ENCODE measurements at places on chromosomes 5 and 9. TPM values are rescaled to one million over a fixed set of nuclear protein-coding genes. Genes with fewer than 3 reads are reported as not detected.

DNA sequence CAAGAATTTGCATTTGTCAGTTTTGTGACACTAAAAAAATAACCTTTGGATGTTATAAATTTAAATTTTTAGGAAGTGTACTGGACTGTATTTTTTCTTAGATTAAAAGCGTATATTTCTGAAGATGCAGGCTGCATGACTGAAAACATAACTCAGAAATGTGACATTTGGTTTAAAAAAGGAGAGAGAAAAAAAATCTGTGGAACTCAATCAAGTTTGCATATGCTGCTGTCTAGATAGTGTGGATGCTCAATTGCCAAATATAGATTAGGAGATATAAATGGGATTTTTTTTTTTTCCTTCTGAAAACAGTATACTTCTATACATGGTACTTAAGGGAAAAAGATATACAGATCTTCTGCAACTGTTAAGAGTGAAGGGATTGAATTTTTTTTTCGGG is 402.3 kb downstream of the TAF11L14 start:
- DNase-seq, result no peak

DNA sequence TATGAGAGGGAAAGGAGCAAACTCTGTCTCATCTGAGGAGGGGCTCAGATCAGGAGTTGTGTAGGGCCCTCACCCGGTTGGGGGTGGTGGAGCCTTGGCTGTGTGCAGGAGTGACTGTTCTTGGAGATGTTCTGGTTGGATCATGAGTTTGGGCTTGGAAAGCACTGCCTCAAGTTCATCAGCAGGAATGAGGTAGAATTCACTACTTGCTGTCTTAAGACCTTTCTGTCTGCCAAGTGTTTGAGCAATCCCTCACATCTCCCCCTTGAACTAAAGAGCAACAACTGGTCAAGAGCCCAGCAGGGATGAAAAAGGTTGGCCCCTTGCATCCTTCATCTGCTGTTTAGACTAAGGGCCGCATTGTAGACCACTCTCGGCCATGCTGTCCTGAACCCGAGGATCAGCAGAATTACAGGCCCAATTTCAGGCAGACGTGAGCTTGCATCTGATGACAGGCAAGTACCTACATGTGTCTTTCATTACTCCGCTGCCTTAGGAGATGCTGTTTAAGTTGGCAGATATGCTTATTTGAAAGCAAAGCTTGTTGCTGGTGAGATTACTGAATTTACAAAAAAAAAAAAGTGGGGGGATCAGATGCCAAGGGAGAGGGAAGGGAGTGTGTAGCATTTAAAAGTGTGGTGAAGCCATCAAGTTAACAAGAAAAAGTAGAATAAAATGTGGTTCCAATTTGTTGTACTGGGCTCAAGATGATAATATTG is 36.4 kb downstream of the PIK3R1 start:
- no peak for DNase-seq

- no peak for DNase-seq
Measured at GRCh38 chr9:120767451-120767850, 25.8 kb downstream of the FBXW2 start.

DNA sequence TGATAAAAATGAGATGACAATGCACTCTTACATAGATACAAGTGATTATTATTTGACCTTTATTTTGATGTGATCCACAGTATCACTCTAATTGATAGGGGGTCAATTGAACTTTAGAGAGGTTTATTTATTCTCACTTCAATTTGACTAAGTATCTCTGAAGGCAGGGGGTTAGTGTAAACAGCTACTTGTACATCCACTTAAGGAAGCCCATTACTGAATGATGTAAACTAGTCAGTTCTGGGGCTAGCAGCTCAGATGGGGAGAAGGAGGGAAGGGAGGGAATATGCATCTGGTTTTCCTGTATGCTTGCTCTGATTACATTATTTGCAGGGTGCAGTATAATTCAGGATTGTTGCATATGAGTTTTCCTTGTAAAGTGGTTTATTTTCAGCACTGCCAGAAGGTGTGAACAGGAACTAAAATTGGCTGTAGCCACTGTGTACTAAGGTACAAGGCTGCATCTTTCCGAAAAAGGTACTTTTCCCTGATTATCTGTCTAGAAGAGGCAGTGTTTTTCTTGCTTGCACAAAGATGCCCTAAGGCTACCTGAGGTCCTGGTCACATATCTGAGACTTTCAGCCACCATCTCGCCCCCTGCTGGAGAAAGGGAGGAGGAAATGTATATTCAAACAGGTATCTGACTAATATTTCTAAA is 51.2 kb downstream of the MRPS27 start:
- DNase-seq, result peak; percentile 44

DNA sequence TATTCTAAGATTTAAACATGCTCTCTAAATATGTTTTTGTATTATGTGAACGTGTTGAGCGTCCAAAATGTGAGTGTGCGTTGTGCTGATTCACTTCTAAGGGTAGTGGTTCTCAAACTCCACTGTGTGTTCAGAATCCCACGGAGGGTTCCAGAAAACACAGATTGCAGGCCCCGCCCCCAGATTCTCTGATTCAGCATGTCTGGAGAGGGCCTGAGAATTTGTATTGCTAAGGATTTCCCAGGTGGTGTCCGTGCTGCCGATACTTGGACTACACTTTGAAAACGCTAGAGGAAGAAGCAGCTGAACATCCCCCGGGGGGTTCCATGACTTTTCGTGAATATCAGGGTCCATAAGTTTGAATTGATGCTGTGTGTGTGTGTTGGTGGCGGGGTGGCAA is 1043.2 kb upstream of the WWC1 start:
- DNase-seq, result no peak

GRCh38 chr5:132253452-132254320 is 3.8 kb upstream of the PDLIM4 start:
- no peak for DNase-seq

DNA sequence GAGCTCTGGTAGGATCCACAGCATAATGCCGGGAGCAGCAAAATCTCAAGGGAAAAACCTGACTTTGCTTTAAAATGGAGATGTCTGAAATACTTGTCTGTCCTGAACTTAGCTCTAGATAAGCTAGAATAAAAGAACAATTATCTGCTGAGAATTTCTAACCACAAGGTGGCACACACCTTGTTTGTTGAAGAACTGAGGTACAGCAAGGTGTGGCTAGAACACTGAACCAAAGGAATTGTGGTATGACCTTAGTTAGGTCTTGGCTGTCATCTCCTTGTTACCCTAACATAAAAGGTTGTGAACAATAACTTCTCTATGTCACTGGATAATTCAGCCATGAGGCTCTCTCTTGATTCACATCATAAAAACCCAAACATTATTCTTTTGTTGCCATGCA is 72.3 kb upstream of the ANXA1 start:
- peak; percentile 72 for DNase-seq

DNA sequence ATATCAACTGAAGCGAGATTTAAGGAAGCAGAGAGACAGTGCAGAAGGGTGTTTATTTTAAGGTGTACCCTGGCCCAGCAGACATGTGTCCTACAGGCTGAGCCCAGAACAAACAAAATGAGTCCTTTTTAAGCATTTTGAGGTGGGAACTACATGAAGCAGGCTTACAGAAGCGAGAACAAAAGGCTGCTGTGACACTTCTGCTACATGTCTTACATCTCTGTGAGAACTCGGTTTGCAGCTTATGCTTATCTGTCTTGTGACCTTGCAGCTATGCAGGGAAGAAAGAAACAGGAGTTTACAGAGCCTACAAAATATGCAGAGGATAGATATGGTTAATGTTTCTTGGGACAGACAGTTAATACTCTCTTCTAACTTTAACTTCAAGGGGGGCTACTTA is 295.9 kb downstream of the CEMIP2 start:
- no peak for DNase-seq

DNA sequence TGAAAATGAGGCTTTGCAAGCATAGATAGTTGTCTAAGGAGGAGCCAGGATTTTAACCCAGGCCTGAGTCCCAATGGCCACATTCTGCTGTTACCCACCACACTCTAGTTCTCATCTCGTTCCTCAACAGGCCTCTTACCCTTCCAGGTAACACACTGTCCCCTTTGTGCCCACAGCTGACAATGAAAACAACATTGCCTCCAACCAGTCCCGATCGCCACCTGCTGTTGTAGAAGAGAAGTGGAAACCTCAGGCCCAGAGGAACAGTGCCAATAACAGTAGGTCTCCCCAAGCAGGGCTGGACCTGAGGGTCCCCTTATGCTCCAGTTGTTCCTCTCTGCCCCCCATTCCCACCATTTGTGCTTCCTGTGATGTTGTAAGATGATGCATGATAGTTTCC is 30.4 kb downstream of the AMBP start:
- peak; percentile 16 for DNase-seq

DNA sequence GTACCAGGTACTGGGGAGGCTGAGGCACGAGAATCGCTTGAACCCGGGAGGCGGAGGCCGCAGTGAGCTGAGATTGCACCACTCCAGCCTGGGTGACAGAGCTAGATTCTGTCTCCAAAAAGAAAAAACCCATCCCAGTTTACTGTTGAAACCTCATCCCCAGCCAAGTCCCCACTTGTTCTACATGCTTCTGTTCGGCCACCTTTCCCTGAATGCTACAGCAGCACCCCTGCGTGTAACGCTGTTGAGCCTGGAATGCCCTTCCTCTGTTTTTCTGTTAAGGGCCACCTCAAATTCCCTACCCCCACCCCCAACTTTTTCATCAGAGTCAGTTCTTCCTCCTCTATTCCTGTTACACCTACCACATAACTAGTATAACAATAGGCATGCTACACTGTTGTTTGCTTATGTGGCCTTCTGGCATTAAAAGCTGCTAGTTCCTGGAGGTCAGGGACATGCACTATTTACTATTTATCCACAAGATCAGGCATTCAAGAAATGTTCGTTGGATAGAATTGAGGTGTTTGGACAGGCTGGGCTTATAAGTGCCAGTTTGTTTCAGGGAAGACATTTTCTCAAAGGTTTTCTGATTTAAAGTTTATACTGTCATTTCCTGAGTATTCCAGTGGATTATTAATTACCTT is 47.1 kb upstream of the C5orf47 start:
- DNase-seq, result no peak

- DNase-seq, result no peak
Measured at GRCh38 chr9:123369296-123369695, 13.3 kb downstream of the CRB2 start.

- no peak for DNase-seq
Measured at GRCh38 chr9:130599625-130600024, 20.2 kb downstream of the FUBP3 start.

DNA sequence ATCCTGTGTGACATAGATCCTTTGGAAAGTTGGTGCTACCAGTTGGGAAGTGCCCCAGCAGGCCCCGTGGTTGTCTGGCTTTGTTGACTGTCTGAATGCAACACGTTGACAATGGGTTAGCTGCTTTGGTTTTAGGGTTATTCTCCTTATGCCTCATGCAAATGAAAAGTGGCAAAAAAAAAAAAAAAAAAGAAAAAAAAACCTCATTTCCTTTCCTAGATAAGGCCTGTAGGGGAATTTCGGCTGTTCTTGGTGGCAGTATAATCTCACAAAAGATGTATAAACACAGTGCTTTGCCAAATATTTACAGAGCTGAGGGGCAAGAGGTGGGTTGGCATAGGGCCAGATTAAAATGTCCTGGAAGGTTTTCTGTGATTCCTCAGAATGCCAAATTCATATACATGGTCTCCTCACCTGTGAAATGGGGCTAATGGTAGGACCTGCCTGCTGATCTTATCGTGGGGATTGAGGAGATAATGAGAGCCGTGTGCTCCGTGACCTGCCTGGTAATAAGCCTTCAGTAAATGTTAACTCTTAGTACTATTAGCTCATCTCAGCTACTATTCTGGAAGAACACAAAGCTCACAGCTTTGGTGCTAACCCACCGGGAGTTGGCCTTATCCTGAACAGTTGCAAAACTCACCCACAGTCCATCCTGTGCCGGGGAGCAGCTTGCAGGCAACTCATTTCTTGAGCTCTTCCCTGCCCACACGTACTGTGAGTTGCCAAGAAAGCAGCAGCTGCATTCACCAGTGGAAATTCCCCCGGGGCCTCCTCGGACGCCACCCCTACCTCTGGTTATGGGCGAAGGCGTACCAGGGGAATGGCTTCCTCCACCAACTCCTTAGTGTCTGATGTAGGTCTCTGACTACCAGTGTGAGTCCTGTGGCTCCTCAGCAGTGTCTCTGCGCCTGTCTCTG is 220.3 kb downstream of the NR3C1 start:
- DNase-seq, result no peak

DNA sequence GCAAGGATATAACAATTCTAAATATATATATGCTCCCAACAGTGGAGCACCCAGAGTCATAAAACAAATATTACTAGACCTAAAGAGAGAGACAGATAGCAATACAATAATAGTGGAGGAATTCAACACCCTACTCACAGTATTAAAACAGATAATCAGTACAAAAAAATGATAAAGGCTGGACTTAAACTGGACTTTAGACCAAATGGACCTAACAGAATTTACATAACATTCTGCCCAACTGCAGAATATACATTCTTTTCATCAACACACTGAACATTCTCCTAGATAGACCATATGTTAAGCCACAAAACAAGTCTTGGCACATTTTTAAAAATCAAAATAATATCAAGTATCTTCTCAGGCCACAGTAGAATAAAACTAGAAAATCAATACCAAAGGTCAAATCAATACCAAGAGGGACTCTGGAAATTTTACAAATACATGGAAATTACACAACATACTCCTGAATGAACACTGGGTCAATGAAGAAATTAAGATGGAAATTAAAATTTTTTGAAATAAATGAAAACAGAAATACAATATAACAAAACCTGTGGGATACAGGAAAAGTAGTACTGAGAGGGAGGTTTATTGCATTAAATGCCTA is 100.8 kb downstream of the FBXL17 start:
- no peak for DNase-seq

DNA sequence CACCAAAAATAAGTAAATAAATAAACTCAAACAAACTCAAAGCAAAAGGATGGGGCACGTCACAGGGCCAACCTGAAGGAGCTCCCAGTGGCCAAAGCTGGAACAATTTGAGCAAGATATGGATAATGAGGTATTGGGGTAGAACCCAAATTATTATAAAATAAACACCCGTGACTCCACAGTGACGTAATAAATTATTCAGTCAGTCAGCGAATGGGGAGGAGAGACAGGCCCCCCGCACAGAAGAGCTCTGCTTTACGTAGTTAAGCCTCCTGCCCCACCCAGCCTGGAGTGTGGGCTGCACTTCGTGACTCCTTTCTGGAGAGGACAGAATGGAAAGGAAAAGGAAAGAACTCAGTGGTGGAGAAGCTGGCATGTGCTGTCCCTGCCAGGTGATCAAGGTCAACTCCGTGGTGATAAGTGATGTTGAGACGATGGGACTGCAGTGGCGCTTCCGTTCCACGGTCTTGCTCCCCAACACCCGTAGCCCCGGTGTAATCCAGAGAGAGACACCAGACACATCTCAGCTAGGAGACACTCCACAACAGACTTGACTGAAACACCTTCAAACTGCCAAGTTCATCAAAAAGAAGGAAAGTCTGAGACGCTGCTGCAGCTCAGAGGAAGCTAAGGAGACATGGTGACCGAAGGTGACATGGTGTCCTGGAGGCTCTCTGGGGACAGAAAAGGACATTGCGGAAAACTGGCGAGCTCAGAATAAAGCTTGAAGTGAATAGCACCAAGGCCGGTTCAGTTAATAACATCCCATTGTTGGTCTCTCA is 83.3 kb upstream of the COL5A1 start:
- no peak for DNase-seq

- DNase-seq, result peak; percentile 38
Measured at GRCh38 chr5:147391781-147392180, 118.1 kb downstream of the DPYSL3 start.

ENTR1 gene
- 119 TPM for total RNA-seq

OR1J2 gene
- total RNA-seq, result not detected

NXNL2 gene
- 0.86 TPM for total RNA-seq

NSA2 gene
- total RNA-seq, result 108 TPM

WDR70 gene
- 31.1 TPM for total RNA-seq

PDGFRB gene
- total RNA-seq, result 0.34 TPM

INSL4 gene
- not detected for total RNA-seq

PCDHA3 gene
- total RNA-seq, result not detected

DTWD2 gene
- 5.2 TPM for total RNA-seq

LCN1 gene
- not detected for total RNA-seq

ENTPD2 gene
- 32.5 TPM for total RNA-seq

Data from HCT116 (cell line).